ENCODE measurements at places on chromosomes 3 and 15.

DNA sequence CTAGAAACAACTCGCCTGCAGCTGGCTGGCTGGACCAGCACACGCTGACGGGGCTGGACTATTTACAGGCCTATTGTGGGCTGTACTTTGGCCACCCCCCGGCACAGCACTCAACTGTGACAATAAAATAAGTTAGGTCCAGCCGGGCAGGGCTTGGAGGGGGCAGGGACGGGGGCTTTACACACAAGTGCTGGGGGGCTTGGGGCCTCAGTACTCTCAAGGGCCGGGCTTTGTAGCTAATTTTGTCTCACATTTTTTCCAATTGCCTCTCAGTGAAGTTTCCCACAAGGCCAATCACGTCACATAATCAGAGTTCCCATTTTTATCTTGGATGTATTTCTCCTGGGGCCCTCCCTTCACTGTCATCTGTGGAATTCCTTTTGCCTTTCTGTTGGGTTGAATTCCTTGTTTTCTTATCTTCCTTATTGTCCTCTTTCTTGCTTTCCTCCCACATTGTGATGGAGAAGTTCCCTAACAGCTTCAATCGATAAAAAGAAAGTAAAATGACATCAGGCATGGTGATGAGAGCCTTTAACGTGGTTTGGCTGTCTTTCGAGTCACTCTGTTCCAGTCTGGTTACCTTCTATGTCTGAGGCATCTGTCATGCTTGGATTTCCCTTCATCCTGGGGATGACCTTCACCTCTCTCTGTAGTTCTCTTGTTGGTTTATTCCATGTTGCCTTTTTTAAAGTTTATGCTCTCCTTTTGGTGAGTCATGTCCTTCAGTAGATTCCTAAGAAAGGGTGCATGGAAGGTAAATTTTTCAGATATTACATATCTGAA is 44.1 kb upstream of the CMTM7 start:
- DNase-seq = no peak

GRCh38 chr3:69388241-69388640 is 2.4 kb upstream of the FRMD4B start:
- no peak for DNase-seq

DNA sequence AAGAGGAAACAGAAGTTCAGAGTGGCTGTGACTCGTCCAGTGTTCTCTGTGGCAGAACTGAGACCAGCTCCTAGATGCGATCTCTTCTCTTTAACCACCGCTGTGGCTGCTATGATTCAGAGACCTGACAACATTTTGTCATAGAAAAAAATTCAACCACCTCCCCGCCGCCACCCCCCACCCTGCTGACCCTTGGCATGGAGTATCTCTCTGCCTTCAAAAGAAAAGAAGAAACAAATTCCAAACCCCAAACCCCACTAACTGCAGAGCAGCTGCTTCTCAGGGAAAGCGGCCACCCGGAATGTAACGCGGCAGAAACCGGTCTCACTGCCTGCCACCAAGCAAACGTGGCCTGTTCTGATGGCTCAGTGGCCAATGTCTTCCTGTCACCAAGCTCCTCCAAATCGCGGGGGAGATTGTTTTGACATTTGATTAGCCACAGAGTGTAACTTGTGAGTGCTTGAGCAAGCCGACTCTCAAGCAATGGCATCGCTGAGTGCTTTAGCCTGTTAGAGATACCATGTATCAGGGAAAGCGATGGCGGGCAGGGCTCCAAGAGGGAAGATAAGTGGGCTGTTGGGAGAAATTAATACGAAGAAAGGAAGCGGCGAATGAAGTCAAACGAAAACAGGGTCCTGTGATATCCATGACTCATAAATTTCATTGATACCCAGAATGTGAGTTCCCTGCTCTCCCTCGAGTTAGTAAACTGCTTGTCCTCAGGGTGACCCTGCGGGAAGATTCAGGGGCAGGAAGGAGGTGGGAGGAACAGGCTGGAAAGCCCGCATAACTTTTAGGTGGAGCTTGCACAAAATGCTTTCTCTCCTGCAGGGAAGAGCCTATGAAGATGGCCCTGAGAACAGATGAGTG is 44.8 kb upstream of the TLE3 start:
- DNase-seq = peak; percentile 34

GRCh38 chr3:49387721-49388120 is 24.1 kb downstream of the RHOA start:
- no peak for DNase-seq

- no peak for DNase-seq
Observed at GRCh38 chr3:127751782-127752181, 70.5 kb downstream of the MGLL start.

- DNase-seq = no peak
Observed at GRCh38 chr3:143172795-143173145, 53.2 kb downstream of the CHST2 start.

- no peak for DNase-seq
Observed at GRCh38 chr3:197025736-197026480, 3.7 kb downstream of the MELTF start.
